ENCODE measurements at places on chromosomes 7 and 10. TPM values are rescaled to one million over a fixed set of nuclear protein-coding genes. Genes with fewer than 3 reads are reported as not detected.

DNA sequence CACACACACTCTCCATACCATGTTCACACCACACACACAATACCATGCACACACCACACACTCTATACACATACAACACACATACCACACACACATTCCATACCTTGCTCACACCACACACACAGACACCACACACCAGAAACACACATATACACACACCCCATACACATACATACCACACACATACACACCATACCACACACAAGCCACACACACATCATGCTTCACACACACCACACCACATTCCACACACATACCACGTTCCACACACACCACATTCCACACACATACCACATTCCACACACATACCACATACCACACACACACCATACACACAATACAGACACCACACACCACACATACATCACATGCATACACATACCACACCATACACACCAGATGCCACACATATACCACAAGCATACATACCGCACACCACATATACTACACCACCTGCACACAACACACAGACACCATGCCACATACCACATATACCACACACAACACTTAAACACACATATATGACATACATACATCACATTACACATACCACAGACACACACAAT, 282.7 kb downstream of the POU6F2 start:
- DNase-seq: no peak

DNA sequence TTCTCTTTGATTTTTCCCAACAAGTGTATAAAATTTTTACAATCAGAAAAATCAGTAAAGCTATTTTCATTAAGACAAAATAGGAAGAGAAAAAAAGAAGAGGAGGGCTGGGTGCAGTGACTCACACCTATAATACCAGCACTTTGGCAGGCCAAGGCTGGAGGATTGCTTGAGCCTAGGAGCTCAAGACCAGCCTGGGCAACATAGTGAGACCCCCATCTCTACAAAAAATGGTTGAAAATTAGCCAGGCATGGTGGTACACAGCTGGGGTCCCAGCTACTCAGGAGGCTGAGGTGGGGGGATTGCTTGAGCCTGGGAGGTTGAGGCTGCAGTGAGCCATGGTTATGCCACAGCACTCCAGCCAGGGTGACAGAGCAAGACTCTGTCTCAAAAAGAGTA, 172.3 kb downstream of the AKR1D1 start:
- no peak for DNase-seq

GRCh38 chr7:67377939-67378862, 381.6 kb downstream of the TYW1 start:
- DNase-seq: peak; percentile 55

DNA sequence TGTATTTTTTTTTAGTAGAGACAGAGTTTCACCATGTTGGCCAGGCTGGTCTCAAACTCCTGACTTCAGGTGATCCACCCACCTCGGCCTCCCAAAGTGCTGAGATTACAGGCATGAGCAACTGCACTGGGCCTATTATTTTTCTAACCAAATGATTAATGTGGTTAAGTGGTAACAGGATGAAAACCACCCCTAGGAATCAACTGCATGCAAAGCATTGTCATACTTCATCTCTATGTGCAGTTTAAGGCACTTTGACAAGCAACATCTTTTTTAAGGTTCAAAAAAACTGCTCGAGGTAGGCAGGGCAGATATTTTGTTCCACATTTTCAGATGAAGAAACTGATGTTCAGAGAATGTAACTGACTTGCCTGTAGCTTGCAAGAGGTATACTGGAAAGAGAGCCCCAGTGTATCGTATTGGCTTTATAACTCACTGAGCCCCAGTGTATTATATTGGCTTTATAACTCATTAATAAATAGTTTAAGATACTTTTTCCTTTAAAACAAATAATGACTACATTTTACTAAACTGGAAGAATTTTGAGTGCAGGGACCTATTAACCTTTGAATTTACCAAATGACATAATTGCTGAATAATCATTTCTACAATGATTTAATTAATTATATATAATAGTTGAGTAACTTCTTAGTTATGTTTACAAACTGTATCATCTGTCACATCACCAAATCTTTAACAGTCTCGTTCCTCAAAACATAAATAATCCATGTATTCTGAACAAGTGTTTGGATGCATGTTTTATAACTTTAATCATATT, 38.1 kb downstream of the RTKN2 start:
- no peak for DNase-seq

DNA sequence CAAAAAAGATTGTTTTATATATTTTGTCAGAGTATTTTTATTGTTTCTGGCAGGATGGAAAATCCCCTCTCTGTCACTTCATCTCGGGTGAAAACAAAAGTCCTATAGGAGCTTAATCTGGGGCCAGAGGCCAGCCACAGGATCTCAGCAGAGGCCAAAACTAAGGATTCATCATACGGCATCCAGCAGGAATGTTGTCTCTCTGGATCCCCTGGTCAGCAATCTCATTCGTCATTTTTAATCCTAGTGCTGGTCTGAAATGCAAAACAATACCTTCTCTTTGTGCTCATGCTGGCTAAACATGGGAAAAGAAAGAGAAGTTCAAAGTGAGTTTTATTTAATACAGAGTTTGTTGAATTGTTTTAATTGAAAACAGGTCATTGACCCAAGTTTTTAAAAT, 482.5 kb upstream of the AUTS2 start:
- no peak for DNase-seq

The CPXM2 gene
- total RNA-seq: 1.1 TPM

DNA sequence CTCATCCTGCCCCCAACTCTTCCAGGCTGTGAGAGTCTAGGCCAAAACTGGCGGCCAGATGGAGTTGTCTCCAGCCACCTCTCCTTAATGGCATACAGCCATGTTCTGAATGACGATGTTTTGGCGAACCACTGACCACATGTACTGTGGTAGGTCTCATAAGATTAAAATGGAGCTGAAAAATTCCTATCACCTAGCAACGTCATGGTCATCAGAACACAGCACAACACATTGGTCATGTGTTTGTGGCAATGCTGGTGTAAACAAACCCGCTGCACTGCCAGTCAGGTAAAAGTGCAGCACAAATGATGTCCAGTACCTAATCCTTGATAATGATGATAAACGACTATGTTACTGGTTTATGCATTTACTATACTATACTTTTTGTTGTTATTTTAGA, 290.0 kb upstream of the MKI67 start:
- no peak for DNase-seq

GRCh38 chr10:132363921-132364593, 32.1 kb downstream of the LRRC27 start:
- DNase-seq: no peak

DNA sequence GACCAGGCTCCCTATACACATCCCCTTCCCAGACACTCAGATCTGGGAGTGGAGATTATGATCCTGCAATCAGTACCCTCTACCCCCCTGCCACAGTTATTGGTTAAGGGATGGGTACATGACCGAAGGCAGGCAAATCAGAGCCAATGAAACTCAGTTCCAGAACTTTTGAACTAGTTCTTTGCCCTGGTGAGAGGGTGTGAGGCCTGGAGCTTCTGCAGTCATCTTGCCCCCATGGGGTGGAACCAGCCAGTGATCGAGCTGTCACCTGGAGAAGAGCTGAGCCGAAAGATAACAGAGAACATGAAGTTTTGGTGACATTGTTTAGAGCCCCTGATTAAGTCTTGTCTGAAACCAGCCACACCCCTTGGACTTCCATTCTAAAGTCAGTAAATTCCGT, 88.2 kb upstream of the DUSP5 start:
- no peak for DNase-seq

DNA sequence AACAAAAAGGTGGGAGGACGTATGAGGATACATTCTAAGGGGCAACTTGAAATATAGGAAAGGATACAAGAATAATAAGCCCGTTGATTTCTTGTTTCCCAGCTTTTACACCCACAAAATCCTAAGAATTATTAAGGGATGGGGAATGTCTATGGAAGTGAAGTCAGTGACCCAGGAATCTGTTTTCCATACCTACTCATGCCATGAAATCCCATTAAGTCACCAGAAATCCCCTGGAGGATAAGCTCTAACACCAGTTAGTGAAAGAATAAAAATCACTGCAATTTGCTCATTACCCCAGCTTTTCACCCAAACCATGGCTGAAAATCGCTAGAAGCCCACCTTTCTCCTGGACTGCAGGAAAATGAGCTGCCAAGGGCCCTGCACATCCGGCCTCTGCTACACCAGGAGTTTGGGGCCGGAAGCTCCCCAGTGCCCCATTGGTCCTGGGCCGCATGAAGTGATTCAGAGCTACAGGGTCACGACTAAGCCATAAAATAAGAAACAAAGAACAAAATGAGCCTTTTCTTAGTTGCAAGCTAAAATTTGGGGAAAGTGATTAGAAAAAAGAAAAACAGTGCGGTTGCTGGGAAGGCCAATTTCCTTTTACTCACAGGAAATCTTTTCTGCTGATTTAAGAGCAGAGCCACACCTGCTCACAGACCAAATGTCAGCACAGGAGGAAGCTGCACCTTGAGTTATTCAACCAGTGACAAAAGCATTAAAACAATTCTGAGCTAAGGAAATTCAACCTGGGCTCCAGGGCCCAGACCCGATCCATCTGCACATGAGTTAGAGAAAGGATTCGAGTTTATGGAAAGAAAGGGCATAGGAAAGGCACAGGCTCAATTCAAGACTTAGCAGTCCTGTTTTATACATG, 40.3 kb downstream of the HIPK2 start:
- DNase-seq: no peak

GRCh38 chr7:45570797-45571196, 3.4 kb upstream of the ADCY1 start:
- no peak for DNase-seq

The COA1 gene
- 68.2 TPM for total RNA-seq

The MKI67 gene
- total RNA-seq: 1.4 TPM

GRCh38 chr10:129375912-129376311, 91.1 kb upstream of the MGMT start:
- no peak for DNase-seq

DNA sequence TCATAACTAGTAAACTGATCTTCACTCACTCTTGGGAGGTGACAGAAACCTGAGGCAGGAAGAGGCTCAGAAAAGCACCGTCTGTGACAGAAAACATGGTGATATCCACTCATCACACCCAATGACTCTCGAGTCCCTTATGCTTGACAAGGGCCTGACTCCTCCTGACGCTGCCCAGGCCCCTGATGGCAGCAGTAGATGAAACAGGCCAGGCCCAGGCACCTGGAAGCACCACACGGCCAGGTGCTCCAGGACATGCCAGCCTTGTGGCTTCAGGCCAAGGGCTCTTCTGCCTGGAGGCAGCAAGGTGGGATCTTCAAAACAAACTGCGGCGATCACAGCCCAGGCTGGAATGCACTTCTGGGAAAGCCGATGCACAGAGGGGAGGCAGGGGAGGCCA, 89.3 kb downstream of the MAD1L1 start:
- no peak for DNase-seq

GRCh38 chr7:149624006-149624405, 126.4 kb upstream of the ZNF746 start:
- DNase-seq: no peak

DNA sequence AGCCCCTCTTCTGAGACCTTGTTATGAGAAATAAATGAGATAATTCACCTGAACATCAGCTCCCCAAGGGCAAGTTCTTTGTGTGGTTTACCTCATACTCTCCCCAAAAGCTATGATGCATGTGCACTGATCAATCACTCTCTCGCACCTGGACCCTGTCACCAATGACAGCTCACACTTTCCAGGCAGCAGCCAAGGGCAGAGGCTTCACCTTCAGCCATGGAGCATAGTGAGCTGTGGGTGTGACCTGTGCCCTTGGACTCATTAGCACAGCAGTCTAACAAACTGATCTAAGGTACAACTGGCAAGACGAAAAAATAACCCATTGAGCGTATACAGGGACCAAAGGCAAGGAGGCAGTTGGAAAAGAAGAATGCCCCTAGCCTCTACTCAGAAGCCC, 17.0 kb downstream of the PDE1C start:
- no peak for DNase-seq

DNA sequence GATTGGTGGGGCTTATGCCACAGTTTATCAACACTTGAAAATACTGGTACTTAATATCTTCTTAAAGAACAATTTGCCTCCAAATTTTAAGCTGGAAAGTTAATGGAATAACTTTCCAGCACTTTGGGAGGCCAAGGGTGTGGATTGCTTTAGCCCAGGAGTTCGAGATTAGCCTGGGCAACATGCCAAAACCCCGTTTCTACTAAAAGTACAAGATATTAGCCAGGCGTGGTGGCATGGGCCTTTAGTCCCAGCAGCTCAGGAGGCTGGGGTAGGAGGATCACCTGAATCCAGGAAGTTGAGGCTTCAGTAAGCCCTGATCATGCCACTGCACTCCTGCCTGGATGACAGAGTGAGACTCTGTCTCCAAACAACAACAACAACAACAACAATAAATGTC, 56.0 kb downstream of the PRF1 start:
- DNase-seq: no peak

DNA sequence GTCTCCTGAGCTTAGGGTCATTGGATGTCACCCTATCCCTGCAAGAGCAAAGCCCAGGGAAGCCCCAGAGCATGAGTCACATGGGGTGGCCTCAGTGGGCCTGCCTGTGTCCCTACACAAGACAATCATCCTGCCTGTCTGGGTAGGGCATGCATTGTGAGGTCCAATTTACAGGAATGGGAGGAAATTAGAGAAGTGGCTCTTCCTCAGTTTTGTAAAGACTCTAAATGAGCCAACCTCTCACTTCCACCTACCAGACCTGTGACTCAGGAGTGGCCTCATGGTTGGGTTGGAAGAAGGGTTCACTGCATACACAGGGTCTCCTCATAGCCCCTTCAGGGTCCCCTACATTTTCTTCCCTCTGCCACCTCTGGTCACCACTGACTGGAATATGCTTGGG, 43.6 kb upstream of the SMNDC1 start:
- DNase-seq: no peak

GRCh38 chr7:157469181-157470016, 132.6 kb downstream of the DNAJB6 start:
- no peak for DNase-seq

The SPDYE1 gene
- total RNA-seq: not detected

The GNG11 gene
- total RNA-seq: 10.5 TPM

The CLCN1 gene
- total RNA-seq: not detected

- DNase-seq: peak; percentile 58
Observed at GRCh38 chr10:11178606-11179515, 161.2 kb downstream of the CELF2 start.

The SFMBT2 gene
- total RNA-seq: 12.2 TPM

The C10orf62 gene
- 1.4 TPM for total RNA-seq

The TRPV5 gene
- total RNA-seq: not detected

The DLX6 gene
- 0.21 TPM for total RNA-seq

The C10orf53 gene
- total RNA-seq: not detected

GRCh38 chr7:149559711-149560110, 62.1 kb upstream of the ZNF746 start:
- no peak for DNase-seq

The INA gene
- total RNA-seq: not detected

The PRSS58 gene
- not detected for total RNA-seq

The CTAGE8 gene
- total RNA-seq: 0.51 TPM
